Tibial nerve (tissue), 4 donors: ENCODE measurements at places on chromosomes 16 and 17. TPM values are rescaled to one million over a fixed set of nuclear protein-coding genes. Genes with fewer than 3 reads are reported as not detected.

GRCh38 chr17:7673239-7673638 is 14.1 kb downstream of the TP53 start:
- peaks cover 28% of the 10 kb centered on the region for H3K36me3 ChIP-seq
- no peak for DNase-seq
- H3K4me3 ChIP-seq, result no peak overlapping the region
- H3K27me3 ChIP-seq, result no peaks in the 10 kb centered on the region
- no peaks in the 10 kb centered on the region for H3K4me1 ChIP-seq

GRCh38 chr16:49619811-49620157 is 236.1 kb downstream of the ZNF423 start:
- DNase-seq, result no peak
- H3K4me3 ChIP-seq, result no peak overlapping the region
- H3K27ac ChIP-seq, result no peak overlapping the region
- peaks cover 12% of the 10 kb centered on the region for H3K4me1 ChIP-seq

Gene RNF227
- total RNA-seq, result 3.3 TPM

Gene TP53TG3
- total RNA-seq, result not detected

- H3K27ac ChIP-seq, result no peak overlapping the region
- no peak overlapping the region for H3K4me3 ChIP-seq
- DNase-seq, result no peak
- no peaks in the 10 kb centered on the region for H3K36me3 ChIP-seq
- H3K27me3 ChIP-seq, result no peaks in the 10 kb centered on the region
- H3K4me1 ChIP-seq, result peaks cover 3% of the 10 kb centered on the region
These were observed 36.7 kb upstream of the ULK2 start for GRCh38 chr17:19904412-19904811.

DNA sequence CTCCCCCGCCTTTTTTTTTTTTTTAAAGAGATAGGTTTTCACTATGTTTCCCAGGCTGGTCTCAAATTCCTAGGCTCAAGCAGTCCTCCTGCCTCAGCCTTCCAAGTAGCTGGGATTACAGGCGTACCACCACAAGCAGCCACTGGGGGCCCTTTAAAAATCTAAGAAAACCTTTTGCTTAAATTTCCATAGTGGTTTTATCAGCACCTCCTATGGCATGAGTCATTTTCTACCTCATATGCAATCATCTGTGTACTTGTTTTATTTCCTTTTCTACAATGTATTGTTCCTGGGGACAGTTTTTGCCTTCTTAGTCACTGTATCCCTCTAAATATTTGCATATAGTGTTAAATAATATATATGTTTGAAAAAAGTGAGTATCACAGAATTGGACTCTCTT is 29.2 kb downstream of the GNA13 start:
- no peak overlapping the region for H3K27ac ChIP-seq
- H3K4me3 ChIP-seq, result no peak overlapping the region
- DNase-seq, result no peak
- no peaks in the 10 kb centered on the region for H3K36me3 ChIP-seq
- H3K27me3 ChIP-seq, result no peaks in the 10 kb centered on the region

DNA sequence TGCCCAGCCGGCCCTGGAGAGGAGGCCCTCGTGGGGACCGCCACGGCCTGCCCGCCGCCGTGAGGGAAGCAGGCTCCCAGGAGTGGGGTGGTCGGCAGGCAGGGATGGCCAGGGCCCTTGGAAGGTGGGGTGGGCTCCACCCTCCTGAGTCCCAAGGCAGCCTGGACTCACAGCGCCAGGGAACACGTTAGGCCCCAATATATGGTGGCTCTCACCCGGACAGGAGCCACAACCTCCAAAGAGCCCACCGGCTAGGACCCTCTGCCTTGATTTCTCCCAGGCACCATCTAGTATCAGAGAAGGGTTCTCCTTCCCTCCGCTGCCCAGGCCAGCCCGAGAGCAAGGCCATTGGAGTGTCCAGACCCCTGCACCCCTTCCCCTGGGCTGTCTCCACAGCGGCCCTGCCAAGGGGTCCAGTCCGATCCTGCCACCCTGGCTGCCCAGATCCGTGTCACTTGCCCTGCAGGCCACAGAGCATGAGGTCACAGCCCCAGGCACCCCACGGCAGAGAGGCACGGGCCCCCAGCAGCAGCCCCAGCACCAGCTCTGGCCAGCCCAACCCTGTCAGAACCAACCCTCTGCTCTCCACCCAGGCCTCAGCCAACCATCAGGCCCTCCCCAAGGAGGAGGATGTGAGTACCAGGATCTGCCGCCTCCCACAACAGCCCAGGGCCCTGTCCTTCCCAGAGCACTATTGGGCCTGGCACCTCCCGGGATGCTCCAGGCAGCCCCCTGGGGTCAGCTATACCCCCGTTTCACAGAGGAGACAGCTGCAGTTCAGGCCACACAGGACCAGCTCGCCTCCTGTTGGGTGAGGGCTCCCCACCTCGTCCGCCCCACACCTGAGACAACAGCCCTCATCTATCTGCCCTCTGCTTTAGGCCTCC is 1.1 kb upstream of the AXIN1 start:
- H3K4me3 ChIP-seq, result peak overlapping the region; percentile 43
- no peaks in the 10 kb centered on the region for H3K27me3 ChIP-seq
- peaks cover 15% of the 10 kb centered on the region for H3K4me1 ChIP-seq
- H3K27ac ChIP-seq, result peak overlapping the region; percentile 86

Gene VMO1
- not detected for total RNA-seq

GRCh38 chr16:85491798-85492294 is 121.3 kb upstream of the GSE1 start:
- no peak overlapping the region for H3K4me3 ChIP-seq
- no peaks in the 10 kb centered on the region for H3K36me3 ChIP-seq
- H3K27me3 ChIP-seq, result no peaks in the 10 kb centered on the region
- H3K27ac ChIP-seq, result no peak overlapping the region

DNA sequence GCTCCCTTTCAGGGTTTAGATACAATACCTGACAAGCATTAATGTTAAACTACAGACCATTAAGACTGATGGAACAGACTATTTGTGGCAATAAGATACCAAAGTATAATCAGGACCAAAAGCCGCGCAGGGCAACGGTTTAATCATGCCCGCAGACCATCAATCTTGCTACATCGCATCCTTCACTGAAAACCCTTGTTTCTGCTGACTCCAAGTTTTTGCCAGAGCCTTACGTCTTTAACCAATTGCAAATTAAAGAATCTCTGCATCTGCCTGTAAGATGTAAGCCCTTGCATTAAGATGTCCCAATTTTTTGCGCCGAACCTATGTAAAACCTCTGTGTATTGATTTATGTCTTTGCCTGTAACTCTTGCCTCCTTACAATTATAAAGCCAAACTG is 94.2 kb upstream of the RBBP6 start:
- no peaks in the 10 kb centered on the region for H3K27me3 ChIP-seq
- H3K27ac ChIP-seq, result no peak overlapping the region
- no peaks in the 10 kb centered on the region for H3K36me3 ChIP-seq
- no peak for DNase-seq
